ENCODE measurements at places on chromosomes 2 and 18. TPM values are rescaled to one million over a fixed set of nuclear protein-coding genes. Genes with fewer than 3 reads are reported as not detected.

DNA sequence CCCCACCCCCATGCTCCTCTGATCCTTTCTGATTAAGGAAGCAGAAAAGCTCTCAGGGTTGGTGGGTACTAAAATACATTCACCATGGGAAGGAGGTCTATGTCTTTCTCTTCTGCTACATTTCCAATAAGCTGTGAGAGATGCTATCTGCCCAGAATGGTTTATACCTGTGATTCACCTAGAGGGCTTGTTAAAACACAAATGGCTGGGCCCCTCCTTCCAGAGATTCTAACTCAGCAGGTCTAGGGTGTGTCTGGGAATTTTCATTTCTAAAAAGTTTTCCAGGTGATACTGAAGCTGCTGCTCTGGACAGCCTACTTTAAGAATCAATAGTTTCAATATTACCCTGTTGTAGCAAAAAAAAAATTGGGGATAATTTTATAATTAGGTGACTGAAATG lies 772.2 kb upstream of the ZEB2 start:
- no peak overlapping the region for H3K27ac ChIP-seq
- no peak overlapping the region for H3K4me3 ChIP-seq
- DNase-seq: no peak

DNA sequence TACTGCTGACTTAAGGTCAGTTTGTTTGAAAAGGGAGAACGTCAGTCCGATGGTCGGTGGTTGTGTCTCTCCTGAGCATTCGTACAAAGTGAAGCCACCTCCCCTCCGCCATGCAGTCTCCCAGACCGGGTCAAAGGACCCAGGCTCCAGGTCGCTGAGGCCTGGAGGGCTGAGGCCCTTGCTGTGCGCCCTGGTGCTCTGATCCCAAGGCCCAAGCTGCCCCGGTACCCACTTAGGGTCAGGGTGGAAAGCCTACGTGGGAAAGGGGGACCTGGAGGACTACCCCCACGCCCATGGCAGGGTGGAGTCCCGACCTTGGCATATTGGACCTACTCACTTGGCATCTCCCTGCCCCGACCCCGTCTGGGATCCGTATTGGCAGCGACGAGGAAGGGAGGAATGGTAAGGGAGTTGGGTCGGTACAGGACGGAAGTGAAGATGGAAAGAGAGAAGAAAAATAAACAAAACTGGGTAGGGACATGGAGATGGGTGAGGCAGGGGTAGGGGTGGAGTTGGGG lies 8.0 kb upstream of the SIX3 start:
- peaks cover 65% of the 10 kb centered on the region for H3K27me3 ChIP-seq
- no peak overlapping the region for H3K27ac ChIP-seq

- H3K36me3 ChIP-seq: no peaks in the 10 kb centered on the region
- no peak overlapping the region for H3K4me3 ChIP-seq
- H3K4me1 ChIP-seq: no peaks in the 10 kb centered on the region
- no peak for DNase-seq
- no peak overlapping the region for H3K27ac ChIP-seq
Measured at GRCh38 chr2:13917958-13918357, 714.6 kb upstream of the LRATD1 start.

ADRA2B gene
- total RNA-seq: 0.47 TPM

TUBA4B gene
- not detected for total RNA-seq

CHRNA1 gene
- 0.43 TPM for total RNA-seq

YPEL5 gene
- total RNA-seq: 36.3 TPM

RBM43 gene
- total RNA-seq: 1.6 TPM

Measured in right atrium auricular region (tissue), 2 donors.